HepG2 (cell line): ENCODE measurements at places on chromosomes 6 and 20. TPM values are rescaled to one million over a fixed set of nuclear protein-coding genes. Genes with fewer than 3 reads are reported as not detected.

GRCh38 chr20:47606983-47607613, 105.4 kb downstream of the NCOA3 start:
- DNase-seq, result no peak

GRCh38 chr20:53594068-53595017, 704 bp upstream of the ZNF217 start:
- peak; percentile 89 for DNase-seq

GRCh38 chr6:21263531-21264287, 329.8 kb upstream of the SOX4 start:
- DNase-seq, result no peak

DNA sequence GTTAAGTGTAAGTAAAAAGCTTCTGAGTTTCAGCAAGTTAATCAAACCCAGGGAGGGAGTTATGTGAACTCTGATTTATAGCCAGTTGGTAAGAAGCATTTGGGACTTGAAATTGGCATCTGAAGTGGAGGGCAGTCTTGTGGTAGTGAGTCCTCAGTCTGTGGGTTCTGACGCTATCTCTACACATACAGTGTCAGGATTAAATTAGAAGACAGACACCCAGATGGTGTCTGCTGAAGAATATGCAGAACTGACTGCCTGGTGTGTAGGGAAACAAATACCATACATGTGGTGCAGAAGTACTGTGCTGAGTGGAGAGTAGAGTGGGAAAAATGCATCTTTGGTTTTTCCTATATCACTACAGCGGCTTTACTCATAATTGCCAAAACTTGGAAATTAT, 43.5 kb upstream of the PLN start:
- DNase-seq, result no peak

- peak; percentile 36 for DNase-seq
Observed at GRCh38 chr6:7919871-7920270, 9.3 kb upstream of the TXNDC5 start.

DNA sequence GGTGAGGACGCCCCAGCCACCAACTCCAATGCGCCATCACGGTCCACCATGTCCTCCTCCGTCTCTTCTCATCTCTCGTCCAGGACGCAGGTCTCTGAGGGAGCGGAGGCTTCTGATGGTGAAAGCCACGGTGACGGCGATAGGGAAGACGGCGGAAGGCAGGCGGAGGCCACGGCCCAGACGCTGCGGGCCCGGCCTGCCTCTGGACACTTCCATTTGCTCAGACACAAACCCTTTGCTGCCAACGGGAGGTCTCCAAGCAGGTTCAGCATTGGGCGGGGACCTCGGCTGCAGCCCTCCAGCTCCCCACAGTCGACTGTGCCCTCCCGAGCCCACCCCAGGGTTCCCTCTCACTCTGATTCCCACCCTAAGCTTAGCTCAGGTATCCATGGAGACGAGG, 63.6 kb downstream of the FNDC1 start:
- DNase-seq, result no peak

- peak; percentile 96 for DNase-seq
Observed at GRCh38 chr20:43558412-43559146, at the start of gene SGK2. SGK2 (plus strand) TSS chr20:43559027; CDS start chr20:43566496, 7,469 bp downstream.

GRCh38 chr20:44418069-44418905, 57.4 kb upstream of the TTPAL start:
- DNase-seq, result peak; percentile 61

DNA sequence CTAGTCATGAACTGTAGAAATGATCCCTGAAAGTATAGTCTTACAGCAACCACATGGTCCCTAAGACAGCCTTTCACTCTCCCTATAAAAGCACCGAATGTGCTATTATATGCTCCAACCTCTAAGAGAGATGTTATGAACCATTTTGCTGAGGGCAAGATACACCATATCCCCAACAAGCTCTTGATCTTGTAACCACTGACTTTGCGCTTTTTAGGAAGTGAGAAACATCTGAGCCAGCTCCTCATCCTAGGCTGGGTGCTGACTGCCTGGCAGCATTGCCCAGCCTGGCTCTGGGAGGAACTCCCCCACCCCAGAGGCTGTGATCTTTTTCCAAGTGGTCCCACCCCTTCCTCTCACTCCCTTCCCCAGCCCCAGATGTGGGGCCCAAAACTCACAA, 3.1 kb upstream of the EMILIN3 start:
- no peak for DNase-seq

- no peak for DNase-seq
Observed at GRCh38 chr20:48821261-48821920, 6.4 kb downstream of the PREX1 start.

DNA sequence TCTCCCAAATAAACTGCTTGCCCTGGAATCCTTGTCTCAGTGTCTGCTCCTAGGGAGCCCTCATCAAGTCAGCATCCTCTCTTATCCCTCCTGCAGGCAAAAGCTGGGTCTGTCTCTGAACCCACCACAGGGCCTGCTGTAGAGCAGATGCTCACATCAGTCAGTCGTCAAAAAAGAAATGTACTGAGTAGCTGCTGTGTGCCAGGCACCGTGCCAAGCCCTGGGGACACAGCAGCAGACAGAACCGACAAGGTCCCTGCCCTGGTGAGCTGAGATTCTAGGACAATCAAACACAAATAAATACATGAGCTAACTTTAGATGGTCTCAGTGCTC, 68.5 kb downstream of the EYA2 start:
- DNase-seq, result no peak

DNA sequence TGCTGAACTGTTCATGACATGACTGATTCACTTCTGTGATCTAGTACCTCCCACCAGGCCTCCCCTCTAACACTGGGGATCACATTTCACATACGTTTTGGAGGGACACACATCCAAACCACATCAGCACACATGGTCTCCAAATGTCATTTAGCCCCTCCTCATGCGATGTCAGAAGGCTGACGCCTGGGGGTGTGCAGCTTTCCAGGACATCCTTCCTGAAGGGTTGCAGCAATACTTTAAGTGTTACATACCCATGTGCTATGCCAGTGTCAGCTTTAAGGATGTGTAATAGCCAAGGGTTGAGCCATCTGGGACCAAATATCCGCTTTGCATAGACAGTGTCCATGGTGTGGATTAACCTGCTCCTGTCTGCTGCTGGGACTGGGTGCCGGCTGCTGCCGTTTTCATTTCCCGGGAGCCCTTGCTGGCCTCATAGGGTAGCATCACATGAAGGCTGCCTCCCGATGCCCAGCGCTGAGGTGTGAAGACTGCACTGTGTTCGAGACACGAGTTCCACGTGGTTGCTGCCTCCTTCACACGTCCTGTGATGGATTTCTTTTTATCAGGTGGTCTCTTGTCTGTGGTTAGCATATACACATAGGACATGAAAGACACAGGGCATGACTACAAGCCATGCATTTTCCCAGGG, 219.0 kb downstream of the THBS2 start:
- DNase-seq, result no peak

- no peak for DNase-seq
Observed at GRCh38 chr6:97632341-97632740, 349.3 kb upstream of the MMS22L start.

DNA sequence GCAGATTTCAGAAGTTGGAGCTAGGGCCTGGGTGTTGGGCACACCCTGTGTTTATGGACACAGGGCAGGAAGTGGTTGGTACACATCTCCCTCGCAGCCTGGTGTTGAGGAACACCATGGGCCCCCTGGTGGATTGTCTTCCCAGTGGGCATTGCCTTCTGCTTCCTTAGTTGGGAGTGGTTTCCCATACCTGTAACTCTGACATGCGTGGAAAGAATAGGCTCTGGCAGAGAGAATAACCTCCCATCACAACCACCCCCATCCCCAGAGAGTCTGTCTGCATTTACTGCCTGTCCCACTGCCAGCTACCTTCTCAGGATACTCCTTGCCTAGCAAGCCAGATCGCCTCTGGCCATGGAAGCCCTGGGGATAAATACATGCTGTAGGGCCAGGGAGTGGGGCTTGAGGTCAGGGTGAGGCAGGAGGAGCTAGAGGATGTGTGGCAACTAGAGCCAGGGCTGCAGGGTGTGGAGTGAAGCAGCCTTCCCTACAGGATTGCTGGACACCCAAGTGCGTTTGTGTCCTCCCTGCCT, 14.7 kb downstream of the LRRC73 start:
- peak; percentile 41 for DNase-seq

DNA sequence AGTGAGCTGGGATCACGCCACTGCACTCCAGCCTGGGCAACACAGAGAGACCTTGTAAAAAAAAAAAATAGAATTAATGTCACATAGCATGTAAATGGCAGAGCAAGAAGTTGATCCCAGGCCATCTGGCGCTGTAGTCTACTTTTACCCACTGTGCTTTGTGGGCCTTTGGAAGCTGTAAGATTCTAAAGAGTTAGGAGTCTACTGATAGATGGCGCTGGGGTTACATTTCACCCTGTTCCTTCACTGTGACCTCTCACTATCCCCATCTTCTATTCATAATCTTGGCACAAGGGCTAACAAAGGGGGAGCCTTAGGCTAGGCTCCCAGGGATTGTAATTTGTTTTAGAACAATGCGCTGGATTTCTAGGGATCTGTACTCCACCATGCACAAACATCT, 24.4 kb downstream of the SIRPD start:
- DNase-seq, result no peak

GRCh38 chr6:136333824-136334464, 44.3 kb upstream of the BCLAF1 start:
- DNase-seq, result no peak

DNA sequence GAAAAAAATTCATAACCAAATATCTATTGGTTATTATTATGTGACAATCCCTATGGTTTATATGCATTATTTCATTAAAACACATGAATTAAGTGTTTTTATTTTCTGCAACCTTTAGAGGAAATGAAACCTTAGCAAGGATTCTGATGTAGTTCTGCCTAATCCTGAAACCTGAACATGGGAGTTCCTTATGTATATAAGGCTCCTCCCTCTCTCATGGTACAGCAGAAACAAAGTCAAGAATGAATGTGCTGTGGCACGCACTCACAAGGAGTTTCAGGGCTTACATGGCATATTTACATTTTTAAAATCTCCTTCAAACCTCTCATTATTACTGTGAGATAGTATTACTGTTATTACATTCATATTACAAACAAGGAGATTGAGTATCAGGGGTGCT, 426.4 kb upstream of the CITED2 start:
- no peak for DNase-seq

DNA sequence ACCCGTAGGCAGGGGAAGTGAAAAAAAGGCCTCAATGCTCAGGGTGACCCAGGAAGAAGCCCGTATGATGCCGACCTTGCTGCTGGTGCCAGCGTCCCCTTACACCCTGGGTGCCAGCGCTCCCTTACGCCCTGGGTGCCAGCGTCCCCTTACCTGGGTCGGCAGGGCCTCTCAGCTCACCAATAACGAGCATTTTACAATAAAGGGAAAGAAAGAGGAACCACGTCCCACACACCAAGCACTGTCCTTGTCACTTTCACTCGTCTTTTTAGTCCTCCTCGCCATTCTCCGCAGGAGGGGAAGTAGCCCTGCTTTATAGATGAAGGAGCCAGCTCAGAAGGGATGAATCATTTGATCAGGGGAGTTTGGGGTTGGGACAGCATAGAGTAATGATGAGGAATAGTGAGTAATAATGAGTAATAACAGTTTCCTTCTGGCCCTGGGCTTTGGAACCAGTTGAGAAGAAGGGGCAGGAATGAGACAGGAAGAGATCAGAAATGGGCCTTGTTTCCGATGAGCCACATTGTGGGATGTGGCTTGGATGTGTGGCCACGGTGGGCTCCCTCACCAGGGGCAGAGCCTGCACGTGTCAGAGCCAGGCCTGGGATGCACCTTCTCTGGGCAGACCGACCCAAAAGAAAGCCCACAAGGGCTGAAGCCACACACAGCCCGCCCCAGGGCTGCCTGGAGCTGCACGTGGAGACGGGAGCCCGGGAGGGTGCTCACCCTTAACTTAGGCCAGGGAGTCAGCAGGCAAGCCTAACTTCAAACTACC, 75.7 kb downstream of the SYNJ2 start:
- DNase-seq, result no peak

DNA sequence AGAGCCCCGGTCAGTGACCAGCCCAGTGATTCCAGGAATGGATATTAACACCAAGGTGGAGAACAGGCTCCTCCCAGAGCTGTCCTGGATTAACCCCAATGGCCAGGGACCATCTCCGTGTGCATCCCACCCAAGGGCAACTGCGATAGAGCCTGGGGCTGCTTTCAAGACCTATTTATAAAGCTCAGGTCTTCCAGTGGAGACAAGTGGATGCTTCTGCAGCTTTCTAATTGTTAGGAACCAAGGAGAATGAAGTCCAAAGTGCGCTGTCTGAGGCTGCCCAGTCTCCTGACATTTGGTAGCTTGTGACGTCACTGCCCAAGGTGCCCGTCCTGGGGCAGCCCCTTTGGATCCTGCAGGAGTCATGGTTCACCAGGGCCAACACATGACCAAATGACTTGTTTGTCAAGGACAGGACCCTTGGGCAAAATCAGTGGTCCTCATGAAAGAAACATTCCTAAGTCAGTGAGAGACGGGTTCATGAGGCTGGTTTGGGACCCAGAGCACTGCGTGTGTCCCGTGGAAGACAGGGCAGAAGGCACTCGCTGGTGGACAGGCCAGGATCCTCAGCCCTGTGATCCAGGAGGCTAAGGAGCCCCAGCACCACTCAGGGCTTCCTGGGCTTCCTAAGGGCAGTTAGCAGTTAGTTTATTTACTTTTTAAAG, 174.9 kb downstream of the ANKRD60 start:
- no peak for DNase-seq

DNA sequence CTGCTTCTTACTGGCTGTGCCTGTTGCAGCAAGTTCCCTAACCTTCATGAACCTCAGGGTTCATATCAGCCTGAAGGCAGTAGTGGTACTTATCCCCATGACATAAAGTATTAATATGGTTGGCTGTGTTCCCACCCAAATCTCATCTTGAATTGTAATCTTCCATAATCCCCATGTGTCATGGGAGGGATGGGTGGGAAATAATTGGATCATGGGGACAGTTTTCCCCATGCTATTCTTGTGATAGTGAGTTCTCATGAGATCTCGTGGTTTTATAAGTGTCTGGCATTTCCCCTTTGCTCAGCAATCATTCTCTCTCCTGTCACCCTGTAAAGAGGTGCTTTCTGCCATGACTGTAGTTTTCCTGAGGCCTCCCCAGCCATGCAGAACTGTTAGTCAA, 61.8 kb downstream of the FAM229B start:
- no peak for DNase-seq

DNA sequence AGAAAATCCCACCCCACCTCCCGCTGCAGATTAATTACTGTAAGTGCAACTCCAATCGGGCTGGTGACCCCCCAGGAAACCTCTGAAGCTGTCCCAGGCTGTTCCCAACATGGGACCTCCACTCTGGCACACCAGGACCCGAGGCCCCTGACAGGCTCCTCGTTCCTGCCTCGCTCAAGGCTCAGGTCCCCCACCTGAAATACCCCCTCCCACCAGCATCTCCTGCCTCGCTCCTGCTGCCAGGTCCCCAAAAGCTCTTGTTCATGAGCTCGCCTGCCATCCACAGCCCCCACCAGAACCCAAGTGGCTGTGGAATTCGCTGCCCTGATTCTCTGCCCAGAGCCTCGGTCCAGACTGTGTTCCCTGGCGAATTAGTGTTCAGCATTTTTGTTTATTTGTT, 26.1 kb downstream of the NPEPL1 start:
- no peak for DNase-seq

Gene DNAAF9
- total RNA-seq, result 10.5 and 11.7 TPM in 2 replicates

Gene EBF4
- total RNA-seq, result 0.84 TPM in 1 of 2 replicates, not detected in the other

Gene PPP1R3G
- total RNA-seq, result 0.56 and 1.2 TPM in 2 replicates

Gene EYS
- 0.07 TPM in 1 of 2 replicates, not detected in the other for total RNA-seq

Gene SGK2
- total RNA-seq, result 29.4 and 34.3 TPM in 2 replicates

Gene SYNDIG1
- not detected in 2 replicates for total RNA-seq

Gene FERMT1
- 29.5 and 39.1 TPM in 2 replicates for total RNA-seq

Gene HCK
- total RNA-seq, result not detected in 2 replicates

Gene SIM1
- not detected in 2 replicates for total RNA-seq

Gene CPNE5
- not detected in 2 replicates for total RNA-seq

Gene RCAN2
- not detected in 2 replicates for total RNA-seq

Gene PARD6B
- total RNA-seq, result 22.2 and 26.6 TPM in 2 replicates

Gene SSTR4
- total RNA-seq, result not detected in 2 replicates
